Left ventricle myocardium inferior (tissue), 1 donor: ENCODE measurements at places on chromosomes 12 and 14. TPM values are rescaled to one million over a fixed set of nuclear protein-coding genes. Genes with fewer than 3 reads are reported as not detected.

DNA sequence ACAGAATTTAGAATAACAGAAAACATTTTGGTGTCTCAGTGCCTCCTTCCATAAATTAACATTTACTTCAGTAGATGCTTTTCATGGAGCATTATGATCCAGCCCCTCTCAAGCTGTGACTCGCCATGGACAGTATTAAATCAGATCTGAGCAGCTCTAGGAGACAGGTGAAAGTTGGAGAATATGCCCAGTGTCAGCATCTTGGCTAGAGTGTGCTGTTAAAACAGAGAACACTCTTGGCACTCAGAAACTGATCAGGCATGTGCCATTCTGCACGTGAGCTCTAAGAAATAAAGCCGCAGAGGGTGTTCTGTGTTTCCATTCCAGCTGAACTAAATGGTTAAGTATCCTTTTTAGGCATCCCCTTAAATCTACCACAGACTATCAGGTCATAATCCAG is 68.0 kb downstream of the DIP2B start:
- DNase-seq, result no peak

DNA sequence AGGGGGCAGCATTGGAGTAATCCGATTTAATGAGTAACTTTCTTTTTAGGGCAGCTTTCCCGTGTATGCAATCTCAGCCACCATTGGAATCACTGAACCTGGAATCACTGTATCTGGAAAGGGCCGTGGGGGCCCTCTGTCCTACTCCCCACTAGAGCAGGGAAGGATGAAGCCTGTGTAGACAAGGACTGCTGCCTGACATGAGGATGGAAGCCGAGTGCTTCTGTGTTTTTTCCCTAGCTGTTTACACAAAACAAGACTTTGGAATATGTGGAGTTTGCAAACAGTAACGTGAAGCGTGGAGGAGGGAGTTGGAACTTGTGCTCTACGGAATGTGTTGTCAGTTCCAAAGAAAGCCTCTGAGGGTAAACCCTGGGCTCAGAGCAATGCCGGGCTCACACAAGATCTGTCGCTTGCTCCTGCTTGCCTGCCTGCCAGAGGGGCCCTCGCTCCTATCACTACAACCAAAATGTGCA is 32.4 kb upstream of the HDAC7 start:
- DNase-seq, result no peak

Gene BLOC1S1
- 109 TPM for total RNA-seq

GRCh38 chr12:6178981-6179761 is 21.0 kb upstream of the CD9 start:
- DNase-seq, result no peak

DNA sequence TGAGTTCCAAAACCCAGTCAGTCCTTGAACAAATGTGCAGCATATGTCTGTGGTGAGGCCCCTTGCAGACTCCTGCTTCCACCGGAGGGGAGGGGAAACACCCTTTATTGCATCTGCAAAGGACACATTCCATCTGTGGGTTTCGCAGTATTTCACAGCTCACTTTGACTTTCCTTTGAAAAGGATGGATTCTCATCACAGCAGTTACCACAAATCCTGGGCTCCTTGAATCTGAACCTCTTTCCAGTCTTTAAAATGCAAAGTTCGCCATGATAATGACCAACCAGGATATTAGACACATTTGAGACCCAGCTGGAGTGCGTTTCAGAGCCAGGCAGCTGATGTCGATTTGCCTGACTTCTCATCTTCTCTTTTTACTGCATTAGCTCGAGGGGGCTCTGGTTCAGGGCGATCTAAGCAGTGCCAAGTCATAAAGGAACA is 242.4 kb downstream of the SLC15A4 start:
- no peak for DNase-seq

Gene VRTN
- total RNA-seq, result not detected

DNA sequence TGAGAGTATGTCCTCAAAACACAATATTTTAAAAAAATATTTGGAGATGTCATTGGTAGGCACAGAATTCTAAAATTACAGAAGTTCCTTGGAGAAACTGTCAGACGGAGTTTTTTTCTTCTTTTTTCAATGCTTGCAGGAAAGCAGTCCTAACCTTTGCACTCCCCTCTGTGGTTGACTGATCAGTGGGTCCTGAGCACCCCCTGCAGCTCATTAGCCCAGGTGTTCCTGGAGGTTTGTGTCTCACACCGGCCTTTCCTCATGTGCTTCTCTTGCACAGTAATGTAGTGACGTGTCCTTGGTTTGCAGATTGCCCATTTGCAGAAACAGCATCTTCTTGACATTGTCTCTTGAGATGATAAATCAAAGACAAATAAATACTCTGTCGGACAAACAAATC is 513.0 kb downstream of the TMEM121 start:
- DNase-seq, result no peak

Gene OTUB2
- 0.27 TPM for total RNA-seq

Gene BATF
- total RNA-seq, result 0.93 TPM

DNA sequence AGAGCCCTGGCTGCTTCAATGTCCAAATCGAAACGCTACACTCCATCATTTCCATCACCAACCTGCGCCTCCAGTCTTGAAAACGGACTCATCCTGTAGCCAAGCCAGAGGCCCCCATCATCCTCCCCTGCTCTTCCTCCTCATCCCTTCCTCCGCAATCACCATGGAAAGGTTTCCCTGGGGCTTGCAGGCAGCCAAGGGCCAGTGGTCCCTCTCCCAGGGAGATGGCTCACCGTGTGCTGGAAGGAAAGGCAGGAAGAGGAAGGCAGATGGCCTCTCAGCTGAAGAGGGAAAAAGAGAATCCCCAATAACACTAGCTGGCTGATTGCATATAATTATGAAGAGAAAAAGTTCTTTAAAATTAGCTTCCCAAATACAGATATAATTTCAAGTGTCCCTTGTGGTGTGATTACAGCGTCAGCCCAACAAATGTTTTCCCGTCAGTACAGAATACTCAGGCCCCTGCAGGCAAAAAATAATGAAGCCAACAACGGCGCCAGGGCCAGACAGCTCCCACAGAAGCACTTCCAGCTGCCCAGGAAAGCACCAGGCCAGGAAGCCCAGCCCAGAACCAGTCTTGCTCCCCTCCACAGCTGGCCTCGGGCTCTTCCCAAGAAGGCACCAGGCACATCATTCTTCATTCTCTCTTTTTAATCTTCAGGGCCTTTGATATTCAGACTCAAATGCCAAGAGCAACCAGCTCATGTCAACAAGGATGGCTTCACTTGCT is 24.7 kb downstream of the ITPK1 start:
- DNase-seq, result peak; percentile 53

- DNase-seq, result no peak
Measured at GRCh38 chr12:43347026-43347425, 205.0 kb downstream of the ADAMTS20 start.

- no peak for DNase-seq
Measured at GRCh38 chr12:132530851-132531250, 40.9 kb downstream of the FBRSL1 start.

Gene KIF26A
- 6.5 TPM for total RNA-seq

DNA sequence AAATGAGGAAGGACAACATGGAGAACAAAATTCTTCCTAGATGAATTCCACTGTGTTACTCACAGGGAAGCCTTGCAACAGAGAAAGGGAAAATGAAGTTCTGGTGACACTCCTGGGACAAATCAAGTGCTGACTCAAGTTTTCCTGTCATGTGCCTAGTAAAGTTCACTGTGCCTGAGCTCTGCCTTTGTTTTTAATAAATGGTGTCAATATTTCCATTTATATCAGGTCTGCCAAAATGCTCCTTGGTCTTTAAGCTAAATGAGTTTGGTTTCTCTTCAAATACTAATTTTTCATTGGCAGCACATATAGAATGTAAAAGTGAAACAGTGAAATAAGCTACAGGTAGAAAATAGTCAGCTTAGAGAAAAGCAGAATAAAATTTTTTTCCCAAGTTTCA is 33.0 kb downstream of the HIGD1C start:
- DNase-seq, result no peak

DNA sequence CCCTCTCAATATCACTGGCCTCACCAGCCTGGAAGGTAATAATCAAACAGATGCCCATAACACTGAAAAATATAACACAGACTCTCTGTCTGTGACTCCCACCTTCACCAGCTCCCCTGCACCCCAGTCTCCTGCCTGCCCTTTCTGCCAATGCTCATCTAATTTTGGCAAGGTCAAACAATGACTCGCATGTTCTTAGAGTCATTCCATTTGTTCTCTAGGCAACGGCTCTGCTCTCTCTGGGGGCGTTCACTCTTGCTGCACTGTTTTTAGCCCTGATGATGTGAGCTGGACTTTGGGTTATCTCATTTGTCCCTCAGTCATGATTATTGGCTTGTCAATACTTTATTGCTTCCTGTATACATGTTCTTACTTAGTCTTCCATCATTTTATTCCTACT is 691.8 kb downstream of the FLRT2 start:
- no peak for DNase-seq

GRCh38 chr12:38110026-38110699 is 206.4 kb upstream of the ALG10B start:
- no peak for DNase-seq

Gene ALDH2
- 381 TPM for total RNA-seq

- DNase-seq, result no peak
Measured at GRCh38 chr12:12622418-12622817, 10.7 kb downstream of the CREBL2 start.

GRCh38 chr12:8886502-8887284 is 27.6 kb upstream of the PHC1 start:
- no peak for DNase-seq

GRCh38 chr12:96386794-96387193 is 13.4 kb downstream of the CDK17 start:
- DNase-seq, result no peak

DNA sequence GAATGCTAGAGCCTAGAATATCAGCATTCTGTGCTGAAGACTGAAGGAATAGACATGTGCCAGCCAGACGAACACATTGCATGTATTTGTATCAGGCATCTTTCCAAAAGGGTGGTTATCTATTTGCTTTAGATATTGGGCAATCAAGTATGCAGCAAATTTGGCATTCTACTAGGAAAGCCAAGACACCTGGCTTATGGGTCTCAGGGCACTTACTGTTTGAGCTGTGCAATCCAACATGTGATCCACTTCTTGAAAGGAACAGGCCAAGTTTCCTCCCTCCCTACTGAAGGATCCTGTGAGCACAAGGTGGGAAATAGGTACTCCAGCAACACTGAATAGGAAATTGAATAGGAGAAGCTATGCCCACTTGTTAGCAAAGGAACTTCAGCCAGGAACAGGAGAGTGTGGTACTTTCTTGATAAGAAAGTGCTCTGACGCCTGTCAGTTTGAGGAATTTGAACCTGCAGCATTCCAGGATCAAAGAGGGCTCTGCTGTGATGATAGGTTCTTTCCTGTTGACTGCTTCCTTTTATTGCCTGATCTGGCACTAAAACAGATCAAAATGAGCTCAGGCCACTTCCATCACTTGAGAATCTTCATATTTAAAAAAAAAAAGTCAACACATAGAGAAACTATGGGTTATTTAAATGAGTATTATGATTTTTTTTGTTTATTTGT is 20.6 kb downstream of the OR6S1 start:
- DNase-seq, result no peak

GRCh38 chr12:106109168-106109910 is 29.4 kb downstream of the NUAK1 start:
- no peak for DNase-seq

Gene WNT1
- total RNA-seq, result not detected
